ENCODE measurements at places on chromosomes 5 and 9.

DNA sequence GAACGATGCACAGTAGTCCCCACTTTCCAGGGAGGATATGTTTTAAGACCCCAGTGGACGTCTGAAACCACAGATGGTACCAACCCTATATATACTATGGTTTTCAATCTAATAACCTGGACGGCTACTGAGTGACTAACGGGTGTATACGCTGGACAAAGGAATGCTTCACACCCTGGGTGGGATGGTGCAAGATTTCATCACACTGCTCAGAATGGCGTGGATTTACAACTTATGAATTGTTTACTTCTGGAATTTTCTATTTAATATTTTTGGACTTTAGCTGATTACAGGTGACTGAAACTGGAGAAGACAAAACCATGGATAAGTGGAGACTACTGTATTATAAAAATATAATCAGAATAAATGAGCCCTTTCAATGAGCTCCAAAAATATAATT is 147.6 kb upstream of the TRIM32 start:
- no peak for DNase-seq

DNA sequence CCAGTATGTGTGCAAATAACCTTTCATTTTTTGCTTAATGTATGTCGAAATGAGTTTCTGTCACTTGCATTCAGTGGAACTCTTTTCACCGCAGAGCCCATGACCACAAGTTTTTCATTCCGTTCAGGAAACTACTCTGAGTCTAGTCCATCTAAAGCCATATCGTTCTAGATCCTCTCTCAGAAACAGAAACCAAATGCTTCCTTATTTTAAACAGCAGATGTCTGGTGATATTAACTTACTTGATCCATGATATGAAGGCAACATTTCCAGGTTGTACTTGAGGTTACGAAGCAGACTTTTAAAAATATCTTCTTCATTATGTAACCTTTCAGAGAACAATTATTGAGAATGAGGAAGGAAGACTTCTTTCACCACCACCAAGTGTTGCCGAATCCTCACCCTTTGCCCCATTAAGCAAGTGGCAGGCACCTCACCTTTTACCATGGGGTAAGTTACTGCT is 72.4 kb upstream of the GNAQ start:
- no peak for DNase-seq

DNA sequence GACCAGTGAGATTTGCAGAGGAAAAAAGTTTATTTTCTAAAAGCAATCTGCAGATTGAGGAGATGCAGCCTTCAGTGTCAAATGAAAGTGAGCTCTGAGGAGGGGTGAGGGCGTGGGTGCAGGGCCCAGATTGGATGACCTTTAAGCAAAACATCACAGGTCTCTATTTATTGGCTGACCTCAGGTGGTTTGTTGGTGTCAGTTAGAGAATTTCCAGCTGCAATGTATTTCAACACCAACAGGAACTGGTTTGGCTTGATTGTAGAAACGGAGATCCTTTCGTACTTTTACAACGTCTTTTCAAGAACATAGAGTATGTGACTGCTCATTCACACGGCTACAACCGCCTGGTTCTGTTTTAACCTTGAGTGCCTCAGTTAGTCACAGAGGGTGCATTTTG is 1069.1 kb downstream of the EFNA5 start:
- DNase-seq: no peak

DNA sequence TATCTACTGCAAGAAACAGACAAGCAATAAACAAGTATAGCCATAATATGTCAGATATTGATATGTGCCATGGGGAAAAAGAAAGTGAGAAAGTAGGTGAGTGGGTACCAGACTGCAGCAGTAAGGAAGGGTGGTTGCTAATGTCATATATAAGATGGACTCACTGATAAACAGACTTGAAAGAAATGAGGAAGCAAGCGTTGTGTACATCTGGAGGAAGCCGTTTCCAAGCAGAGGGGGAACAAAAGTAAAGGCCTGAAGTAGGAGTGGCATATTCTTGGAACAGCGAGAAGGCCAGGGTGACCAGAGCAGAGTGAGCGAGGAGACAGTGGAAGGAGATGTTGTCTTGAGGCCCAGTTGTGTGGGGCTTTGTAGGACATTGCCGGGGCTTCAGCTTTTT is 142.2 kb upstream of the MAP3K1 start:
- no peak for DNase-seq

DNA sequence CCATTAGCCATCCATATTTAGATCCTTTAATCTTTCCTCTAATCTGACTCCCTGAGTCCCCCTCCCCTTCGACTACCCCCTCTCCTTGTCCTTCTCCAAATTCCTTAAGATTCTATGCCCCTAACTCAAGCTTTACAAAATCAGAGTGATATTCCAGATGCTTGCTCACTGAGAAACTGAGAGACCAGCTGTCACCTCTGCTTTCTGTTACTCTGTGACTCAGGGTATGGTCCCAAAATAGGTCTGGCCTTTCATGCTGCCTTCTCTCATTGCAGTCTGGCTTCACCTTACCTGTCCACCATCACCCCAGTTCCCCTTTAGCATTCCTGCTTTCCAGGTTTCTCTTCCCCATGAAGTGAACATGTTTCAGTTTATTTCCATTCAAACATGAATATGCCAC is 383.3 kb upstream of the SLC30A5 start:
- no peak for DNase-seq

GRCh38 chr9:93575796-93576257 is 557 bp upstream of the PHF2 start:
- peak; percentile 21 for DNase-seq

DNA sequence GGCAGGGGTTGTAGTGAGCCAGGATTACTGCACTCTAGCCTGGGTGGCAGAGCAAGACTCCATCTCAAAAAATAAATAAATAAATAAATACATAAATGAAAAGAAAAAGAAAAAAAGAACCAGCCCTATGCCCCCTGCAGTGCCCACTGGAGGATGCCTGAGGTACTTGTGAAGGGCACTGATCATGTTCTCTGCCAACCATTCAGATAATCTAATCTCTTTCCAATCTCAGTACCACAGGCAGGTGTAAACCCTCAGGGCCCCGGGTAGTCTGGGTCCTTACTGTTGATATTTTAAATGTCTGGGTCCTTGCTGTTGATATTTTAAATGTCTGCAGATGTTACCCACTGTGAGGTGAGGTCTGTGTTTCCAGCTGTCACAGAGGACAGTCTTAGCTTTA is 321.8 kb upstream of the ADCY2 start:
- no peak for DNase-seq

DNA sequence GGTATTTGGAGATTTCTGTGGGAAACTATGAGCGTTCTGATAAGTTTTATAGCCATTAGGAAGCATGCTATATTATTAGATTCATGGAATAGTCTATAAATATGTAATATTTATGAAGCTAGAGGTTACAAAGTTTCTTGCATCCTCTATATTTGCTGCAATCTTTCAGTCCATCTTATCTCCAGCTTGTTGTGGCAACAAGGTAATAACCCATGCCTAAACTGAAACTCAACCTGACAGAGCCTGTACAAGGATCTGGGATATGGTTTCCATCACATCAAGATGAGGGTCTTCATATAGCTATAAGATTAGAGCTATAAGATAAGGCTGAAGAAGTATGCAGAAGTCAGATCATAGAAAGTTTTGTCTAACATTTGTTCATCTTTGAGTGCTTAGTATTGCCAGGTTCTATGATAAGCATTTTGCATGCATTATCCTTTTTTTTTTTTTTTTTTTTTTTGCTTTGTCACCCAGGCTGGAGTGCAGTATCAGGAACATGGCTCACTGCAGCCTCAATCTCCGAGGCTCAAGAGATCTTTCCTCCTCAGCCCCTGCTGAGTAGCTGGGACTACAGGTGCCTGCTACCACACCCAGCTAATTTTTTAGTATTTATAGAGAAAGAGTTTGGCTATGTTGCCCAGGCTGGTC is 14.8 kb downstream of the BAAT start:
- DNase-seq: no peak

DNA sequence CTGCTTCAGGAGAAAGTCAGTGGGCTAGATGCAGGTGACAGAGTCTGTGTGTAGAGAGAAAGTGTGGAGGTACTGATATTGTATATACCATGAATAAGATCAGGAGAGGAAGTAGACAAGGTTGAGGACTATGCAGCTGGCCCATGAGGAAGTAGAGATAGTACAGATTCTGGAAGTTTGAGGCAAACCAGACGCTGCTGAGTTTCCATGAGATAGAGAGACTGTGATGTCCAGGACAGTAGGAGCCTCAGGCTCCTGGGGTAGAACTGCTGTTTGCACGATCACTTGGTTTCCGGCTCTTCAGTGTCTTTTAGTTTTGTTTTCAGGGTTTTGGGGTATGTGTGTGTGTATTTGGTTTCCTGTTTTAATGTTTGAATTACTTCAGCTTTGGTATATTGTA is 13.6 kb downstream of the OTULINL start:
- no peak for DNase-seq

GRCh38 chr9:137387114-137387890 is 35.7 kb downstream of the EXD3 start:
- DNase-seq: no peak

DNA sequence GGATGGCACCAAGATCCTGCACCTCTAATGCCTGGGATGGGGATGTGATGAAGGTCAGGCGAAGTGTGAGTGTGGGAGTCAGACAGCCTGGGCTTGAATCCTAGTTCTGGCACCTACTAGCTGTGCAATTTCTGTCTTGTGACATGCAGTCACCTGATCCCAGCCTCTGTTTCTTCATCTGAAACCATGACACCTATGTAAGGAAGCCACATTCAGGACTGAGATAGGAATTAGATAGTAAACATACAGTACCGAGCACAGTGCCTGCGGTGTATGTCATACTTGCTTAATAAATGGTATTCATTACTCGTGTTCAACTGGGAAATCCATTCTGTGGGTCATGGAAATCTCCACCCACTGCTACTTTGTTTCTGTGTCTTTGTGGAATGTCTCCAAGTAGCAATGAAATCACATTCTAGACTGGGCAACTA is 140.6 kb upstream of the STC2 start:
- DNase-seq: no peak

DNA sequence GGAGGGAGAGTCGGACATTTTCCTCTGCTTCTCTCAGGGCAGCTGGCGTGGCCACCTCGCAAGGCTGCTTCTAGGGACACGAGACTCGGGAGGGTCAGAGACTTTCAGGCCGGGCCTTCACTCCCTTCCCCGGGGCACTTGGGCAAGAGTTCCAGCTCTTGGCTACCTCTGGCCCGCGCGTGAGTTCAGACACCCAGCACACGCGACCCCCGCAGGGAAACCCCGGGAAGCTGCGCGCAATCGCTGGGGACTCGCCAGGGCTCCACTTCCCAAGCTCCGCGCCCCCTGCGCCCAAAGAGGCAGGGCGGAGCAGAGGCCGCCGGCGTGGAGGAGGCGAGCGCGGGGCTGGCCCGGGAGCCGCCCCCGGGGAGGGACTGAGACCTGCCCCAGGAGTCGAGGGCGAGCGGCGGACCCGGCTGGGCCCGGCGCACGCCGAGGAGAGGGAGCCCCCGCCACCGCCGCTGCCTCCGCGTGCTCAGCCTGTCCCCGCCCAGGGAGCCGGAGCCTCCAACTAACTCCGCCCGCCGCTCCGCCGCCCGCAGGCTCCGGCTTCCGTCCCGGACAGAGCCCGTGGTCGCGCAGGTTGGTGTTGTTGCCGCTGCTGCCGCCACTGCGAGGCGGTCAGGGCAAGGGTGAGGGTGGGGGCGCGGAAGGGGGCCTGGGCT is at the start of gene PAM:
PAM (plus strand) TSS at position 539 of the 665 bp plus-strand sequence. CDS start 110,891 bp downstream, outside the sequence.
- peak; percentile 80 for DNase-seq

GRCh38 chr5:83095957-83096539 is 18.7 kb downstream of the XRCC4 start:
- peak; percentile 77 for DNase-seq

GRCh38 chr5:134555223-134555889 is 29.9 kb downstream of the JADE2 start:
- no peak for DNase-seq

GRCh38 chr5:176633598-176633997 is 3.1 kb downstream of the EIF4E1B start:
- DNase-seq: no peak

- DNase-seq: no peak
Measured at GRCh38 chr5:125054146-125054545, 307.7 kb upstream of the ZNF608 start.

- DNase-seq: no peak
Measured at GRCh38 chr5:88899096-88899737, 16.2 kb upstream of the MEF2C start.

- no peak for DNase-seq
Measured at GRCh38 chr5:54720341-54720740, 202.8 kb downstream of the SNX18 start.

DNA sequence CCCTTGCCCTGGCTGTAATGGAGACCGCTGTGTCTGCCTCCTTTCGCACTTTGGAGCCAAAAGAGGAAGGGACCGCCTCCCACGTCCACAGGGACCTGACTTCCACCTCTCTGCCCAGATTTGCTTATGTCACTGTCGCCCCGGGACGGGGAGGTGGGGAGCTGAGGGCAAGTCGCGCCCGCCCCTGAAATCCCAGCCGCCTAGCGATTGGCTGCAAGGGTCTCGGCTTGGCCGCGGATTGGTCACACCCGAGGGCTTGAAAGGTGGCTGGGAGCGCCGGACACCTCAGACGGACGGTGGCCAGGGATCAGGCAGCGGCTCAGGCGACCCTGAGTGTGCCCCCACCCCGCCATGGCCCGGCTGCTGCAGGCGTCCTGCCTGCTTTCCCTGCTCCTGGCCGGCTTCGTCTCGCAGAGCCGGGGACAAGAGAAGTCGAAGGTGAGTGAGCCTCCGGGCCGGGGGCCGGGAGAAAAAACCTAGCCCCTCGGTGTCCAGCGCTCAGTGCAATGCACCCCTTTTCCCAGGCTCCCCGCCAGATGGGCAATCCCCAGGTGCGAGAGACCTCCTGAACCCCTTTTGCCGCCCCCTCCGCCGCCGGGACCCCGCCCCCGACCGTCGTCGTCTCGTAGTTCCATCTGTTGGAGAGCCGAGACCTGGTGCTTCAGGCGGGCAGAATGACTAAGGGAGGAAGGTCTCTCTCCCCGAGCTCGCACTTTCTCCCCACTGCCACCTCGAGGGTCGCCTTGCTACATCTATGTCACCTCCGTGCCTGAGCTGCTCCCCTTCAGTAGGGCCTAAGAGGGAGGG is at the start of gene GPX3:
GPX3 (plus strand) TSS at position 288 of the 807 bp plus-strand sequence; CDS start at position 352, 64 bp downstream.
- peak; percentile 65 for DNase-seq

DNA sequence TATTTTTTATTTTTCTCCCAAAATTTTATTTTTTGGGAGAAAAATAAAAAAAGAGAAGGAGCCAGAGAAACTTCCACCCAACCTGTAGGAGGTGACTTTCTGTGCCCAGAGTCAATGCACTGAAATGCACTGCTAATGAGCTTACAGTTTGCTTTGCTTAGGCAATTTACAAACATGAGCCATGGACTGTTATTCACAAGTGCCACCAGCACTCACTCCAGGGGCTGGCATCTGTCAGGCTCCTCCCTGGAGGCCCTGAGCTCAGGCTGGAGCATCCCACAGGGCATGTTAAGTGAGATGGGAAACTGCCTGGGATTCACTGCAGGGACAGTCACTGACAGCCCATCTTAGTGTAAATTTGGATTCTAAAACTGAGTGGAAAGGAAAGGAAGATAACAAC is 74.9 kb downstream of the FANCC start:
- no peak for DNase-seq
